NCI-H345 (cell line): ENCODE measurements at places on chromosomes 7 and 10.

GRCh38 chr7:141585592-141586510 lies 34.6 kb downstream of the AGK start:
- DNase-seq: no peak

GRCh38 chr7:159049266-159050025 lies 95.2 kb downstream of the VIPR2 start:
- DNase-seq: no peak

GRCh38 chr10:26430641-26431163 lies 7.4 kb upstream of the APBB1IP start:
- DNase-seq: no peak

GRCh38 chr7:16051561-16052255 lies 365.2 kb upstream of the MEOX2 start:
- DNase-seq: no peak

DNA sequence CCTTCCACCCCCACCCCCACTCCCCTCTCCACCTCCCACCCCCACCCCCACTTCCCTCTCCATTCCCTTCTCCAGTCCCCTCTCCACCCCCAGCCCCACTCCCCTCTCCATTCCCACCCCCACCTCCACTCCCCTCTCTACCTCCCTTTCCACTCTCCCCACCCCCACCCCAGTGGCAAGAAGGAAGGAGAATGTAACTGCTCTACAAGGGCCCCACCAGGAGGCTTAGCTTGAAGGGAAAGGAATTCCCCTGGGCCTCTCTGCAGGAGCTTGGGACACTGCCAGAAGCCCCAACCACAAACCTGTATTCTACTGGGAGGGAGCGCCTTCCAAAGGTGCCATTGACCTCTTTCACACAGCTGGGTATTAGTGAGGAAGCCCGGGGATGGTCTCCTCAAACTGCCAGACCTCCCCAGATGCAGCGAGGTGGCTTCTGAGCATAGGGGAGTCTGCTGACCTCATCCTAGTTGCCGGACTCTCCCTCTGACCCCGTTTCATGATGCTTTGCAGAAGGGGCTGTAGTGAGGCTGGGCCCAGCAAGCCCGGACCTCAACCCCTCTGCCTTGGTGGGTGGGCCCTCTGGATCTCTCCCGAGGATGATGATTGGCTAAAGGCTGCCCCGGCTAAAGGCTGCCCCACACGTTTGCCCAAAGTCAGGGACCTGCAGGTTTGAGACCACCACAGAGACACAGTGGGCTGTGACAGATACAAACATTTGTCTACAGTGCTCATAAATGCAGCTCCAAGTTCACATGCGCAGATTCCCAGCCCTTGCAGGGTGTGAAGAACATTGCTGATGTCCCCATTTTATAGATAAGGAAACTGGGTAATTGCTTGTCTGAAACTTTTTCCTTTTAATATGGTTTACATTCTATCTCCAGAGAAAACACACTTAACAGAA lies 2.9 kb downstream of the DEPP1 start:
- peak; percentile 69 for DNase-seq

DNA sequence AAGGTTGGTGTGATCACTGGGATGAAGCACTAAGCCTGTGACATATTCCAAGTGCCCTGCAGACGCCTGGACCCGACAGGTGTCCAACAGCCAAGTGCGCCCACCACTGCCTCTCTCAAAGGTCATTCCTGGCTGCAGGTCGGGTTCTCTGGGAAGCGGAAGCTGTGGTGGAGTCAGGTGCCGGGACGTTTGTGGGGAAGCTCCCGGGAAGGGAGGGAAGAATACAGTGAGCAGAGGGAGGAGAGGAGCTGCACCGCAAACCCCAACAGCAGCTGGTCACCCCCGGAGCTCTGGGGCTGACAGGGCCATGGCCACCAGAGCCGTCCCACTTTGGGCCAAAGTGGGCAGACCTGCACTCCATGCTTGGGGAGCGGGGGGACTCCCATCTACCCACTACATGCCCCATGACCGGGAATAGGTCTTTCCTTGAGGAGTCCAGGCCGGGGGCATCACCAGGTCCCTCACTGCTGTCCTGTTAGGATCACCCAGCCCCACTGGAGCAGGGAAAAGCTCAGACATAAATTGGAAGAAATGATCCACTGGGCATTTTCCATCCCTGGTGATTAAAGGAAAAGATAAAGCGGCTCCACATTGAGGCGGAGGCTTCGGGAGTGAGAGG lies 84.5 kb upstream of the PPP2R2D start:
- no peak for DNase-seq

- peak; percentile 63 for DNase-seq
These were observed 28.7 kb downstream of the SLC29A3 start for GRCh38 chr10:71347587-71348395.

- peak; percentile 22 for DNase-seq
These were observed 88.4 kb downstream of the DIP2C start for GRCh38 chr10:600876-601659.

DNA sequence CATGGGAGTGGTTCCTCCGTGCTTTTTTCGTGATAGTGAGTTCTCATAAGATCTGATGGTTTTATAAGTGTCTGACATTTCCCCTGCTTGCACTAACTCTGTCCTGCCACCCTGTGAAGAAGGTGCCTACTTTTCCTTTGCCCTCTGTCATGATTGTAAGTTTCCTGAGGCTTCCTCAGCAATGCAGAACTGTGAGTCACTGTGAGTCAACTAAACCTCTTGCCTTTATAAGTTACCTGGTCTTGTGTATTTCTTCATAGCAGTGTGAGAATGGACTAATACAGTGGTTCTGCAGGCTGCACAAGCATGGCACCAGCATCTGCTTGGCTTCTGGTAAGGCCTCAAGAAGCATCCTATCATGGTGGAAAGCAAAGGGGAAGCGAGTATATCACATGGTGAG lies 1144.6 kb downstream of the SORCS3 start:
- DNase-seq: no peak

- DNase-seq: peak; percentile 1
These were observed 76.4 kb upstream of the RSU1 start for GRCh38 chr10:16893664-16894063.

GRCh38 chr7:39035903-39036302 lies 58.2 kb downstream of the POU6F2 start:
- no peak for DNase-seq

GRCh38 chr7:128405471-128406313 lies 4.1 kb downstream of the IMPDH1 start:
- peak; percentile 57 for DNase-seq

- DNase-seq: no peak
These were observed 29.4 kb downstream of the HIPK2 start for GRCh38 chr7:139748373-139748765.

- DNase-seq: no peak
These were observed 16.1 kb downstream of the CCSER2 start for GRCh38 chr10:84344526-84344925.

- DNase-seq: no peak
These were observed 18.1 kb downstream of the RP9 start for GRCh38 chr7:33091111-33091531.

DNA sequence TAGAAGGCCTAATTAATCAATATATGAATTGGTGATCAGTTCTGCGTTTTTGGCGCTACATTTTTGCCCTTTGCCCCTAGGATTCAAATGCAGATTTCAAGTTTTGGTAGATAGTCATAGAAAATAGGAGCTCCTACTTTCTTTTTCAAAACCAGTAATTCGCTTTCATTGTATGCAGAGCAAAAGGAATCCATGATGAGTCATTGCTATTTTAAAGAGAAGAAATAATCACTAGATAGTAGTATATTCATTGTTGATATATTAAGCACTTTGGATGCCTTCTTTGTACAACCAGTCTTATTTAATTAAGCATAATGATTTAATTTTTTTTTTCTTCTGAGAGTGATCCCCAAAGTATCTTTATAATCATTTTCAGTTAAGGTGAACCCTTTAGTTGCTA lies 50.3 kb downstream of the CSTF2T start:
- no peak for DNase-seq

DNA sequence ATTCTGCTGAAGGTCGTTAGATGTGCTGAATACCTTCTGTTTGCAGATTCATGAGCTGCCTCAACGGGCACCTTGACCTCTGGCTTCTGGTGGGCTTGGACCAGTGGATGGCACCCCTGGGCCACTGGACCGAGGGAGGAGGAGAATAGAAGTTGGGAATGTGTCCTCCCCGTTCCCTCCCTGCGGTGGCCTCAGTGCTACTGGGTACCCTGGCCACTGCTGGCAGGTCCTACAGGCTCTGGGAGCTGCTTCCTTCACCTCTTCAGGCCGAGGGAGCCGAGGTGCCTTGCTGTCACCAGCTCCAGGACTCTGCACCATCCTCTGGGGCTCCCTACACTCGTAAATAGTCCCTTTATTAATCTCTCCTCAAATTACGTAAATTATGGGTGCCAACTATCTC lies 32.2 kb upstream of the GALNTL5 start:
- DNase-seq: no peak

DNA sequence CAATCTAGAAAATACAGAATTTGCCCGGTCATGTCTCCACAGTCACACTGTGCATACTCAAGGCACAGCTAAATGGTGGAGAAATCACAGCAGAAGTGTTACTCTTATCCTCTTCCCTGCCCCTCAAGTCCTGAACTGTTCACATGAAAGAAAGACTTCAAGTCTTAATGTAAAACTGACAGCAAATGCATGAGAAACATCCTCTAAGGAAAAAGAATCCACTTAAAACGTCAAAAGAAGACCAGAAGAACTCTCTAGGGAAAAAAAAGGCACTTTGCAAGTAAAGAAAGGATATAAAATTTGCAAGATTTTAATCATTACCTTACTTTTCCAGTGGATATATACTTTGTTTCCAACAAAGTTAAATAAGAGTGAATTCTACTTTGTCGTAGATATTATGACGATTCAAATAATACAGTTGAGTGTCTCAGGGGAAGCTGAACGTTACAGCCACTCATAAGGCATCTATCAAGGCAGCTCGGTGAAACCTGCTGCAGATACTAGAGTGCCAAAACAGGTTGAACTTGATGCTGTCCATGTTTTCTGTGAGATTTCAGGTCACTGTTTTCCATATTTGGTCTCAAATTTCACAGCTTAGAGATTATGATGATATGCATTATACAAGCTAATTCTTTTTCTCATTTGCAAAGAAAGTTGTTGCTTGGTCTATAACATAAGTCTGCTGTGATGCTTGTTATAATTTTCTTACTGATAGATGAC lies 155.0 kb downstream of the CTTNBP2 start:
- no peak for DNase-seq
